Activated T-helper 1 cell treated with anti-CD3 and anti-CD28 coated beads, Interleukin-12 subunit alpha, Interleukin-12 subunit beta, Interleukin-2, Interleukin-4 antibody, amounts not matched to agents 30 ng/mL and 10 ng/mL and 1 ng/mL, durations not matched to agents 14 hours and 24 hours and 36 hours (primary cell): ENCODE measurements at places on chromosomes 2 and 18. TPM values are rescaled to one million over a fixed set of nuclear protein-coding genes. Genes with fewer than 3 reads are reported as not detected.

- no peak for DNase-seq
Observed at GRCh38 chr2:1060987-1061386, 110.3 kb downstream of the SNTG2 start.

DNA sequence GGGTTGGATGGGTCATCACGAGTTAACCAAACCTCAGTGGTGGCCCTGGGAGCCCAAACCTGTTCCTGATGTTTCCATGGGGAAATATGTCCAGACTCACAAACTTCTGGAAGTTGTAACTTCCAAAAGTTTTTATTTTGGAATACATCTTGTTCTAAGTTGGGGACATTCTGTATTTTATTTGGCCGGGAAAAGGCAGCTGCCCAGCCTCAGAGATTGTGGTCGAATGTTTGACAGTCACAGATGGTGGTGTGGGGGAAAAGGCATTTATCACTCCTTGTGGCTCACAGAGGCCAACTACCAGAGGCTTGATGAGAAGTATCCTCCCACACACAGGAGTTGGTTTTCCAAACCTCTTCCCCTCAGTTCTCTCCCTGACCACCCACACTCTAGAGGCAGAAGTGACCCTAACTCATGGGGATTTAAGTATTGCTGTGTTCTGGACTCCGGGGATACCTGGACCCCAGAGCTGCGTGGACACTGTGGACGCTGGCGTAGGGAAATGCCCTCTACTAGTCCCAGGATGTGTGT, 124.7 kb upstream of the PPP1CB start:
- DNase-seq, result no peak

The SRD5A2 gene
- total RNA-seq, result not detected in 2 replicates

The COL4A3 gene
- total RNA-seq, result not detected in 2 replicates

GRCh38 chr2:206993396-206993911, 54.1 kb downstream of the CPO start:
- no peak for DNase-seq

DNA sequence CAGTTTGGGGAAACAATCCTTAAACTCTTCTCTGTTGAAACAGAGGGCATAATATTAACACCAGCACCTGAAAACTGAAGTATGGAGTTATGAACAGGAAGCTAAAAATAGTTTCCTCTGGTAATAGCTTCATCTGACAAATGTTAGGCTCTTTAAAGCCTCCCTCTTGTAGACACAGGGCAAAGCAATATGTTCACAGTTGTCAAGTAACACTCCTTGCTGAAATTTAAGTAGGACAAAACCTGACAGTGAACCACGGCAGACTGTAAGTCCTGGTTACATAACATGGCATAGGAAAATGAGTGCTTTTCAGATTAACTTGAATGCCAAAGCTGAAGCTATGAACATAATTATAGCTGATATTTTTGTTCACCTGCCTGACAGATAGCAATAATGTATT, 172.9 kb downstream of the CMPK2 start:
- no peak for DNase-seq

DNA sequence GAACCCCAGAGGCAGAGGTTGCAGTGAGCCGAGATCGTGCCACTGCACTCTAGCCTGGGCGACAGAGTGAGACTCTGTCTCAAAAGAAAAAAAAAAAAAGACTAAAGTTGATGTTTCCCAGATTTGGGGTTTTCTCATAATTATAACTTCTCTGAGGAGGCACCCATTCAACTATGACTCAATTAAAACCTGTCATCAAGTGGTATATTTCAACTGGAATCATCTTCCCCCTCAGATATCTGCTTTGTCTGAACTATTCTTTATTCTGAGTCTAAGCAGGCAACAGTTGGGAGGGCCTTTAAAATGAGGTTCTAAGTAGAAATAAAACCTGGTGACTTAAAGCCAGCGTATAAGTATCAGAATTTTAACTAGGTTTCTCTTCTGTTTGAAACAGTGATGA, 88.5 kb downstream of the PTRHD1 start:
- no peak for DNase-seq

DNA sequence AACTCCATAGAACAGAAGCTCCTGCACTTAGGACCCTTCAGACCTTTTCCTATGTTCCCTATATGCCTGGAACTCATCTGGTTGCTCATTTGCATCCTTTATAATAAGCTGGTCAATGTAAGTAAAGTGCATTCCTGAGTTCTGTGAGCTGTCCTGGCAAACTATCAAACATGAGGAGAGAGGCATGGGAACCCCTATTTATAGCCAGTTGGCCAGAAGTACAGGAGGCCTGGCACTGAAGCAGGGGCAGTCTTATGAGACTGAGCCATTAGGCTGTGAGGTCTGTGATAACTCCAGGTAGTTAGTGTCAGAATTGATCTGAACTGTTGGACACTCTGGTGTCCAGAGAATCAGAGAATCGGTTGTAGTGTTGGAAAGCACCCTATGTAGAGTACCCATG, 88.4 kb downstream of the EHD3 start:
- DNase-seq, result no peak

The GAREM1 gene
- total RNA-seq, result not detected in 2 replicates

DNA sequence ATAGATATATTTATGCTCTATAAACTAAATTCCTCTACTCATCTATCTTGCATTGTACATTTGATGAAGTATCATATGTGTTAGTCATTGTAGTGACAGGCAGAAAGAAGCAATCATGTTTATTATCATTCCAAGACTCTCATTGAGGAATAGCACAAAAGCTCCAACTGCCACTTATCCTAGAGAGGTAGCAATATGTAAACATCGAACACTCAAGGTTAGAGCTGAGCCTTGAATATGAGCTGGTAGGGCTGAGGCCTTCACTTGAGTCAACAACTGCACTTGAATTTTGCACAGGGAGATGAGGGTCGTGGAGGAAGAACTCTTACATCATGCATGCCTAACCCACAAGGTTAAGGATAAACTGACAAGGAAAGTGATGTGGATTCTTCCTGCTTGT, 900.9 kb downstream of the CPS1 start:
- DNase-seq, result no peak

The IL18RAP gene
- 37.1 and 38.4 TPM in 2 replicates for total RNA-seq

The PPP1R1C gene
- total RNA-seq, result not detected in 2 replicates

- no peak for DNase-seq
Observed at GRCh38 chr18:73719611-73720010, 428.0 kb downstream of the FBXO15 start.

GRCh38 chr2:59250307-59250677, 1009.2 kb upstream of the FANCL start:
- no peak for DNase-seq

The NT5DC4 gene
- total RNA-seq, result not detected in 2 replicates

DNA sequence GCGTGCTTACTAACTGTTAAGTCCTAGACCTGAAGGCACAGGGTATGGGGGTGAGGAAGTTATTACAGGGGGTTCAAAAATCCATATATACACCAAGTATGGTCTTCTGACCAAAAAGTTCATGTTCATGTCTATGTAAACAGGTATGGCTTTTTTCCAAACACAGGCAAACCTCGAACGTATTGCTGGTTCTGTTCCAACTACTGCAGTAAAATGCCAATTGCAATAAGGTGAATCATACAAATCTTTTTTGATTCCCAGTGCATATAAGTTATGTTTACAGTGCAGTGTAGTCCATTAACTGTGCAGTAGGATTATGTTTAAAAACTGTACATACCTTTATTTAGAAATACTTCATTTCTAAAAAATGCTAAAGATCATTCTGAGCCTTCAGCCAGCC, 245.3 kb upstream of the LRRTM1 start:
- DNase-seq, result no peak

The PRSS56 gene
- total RNA-seq, result not detected in 2 replicates

DNA sequence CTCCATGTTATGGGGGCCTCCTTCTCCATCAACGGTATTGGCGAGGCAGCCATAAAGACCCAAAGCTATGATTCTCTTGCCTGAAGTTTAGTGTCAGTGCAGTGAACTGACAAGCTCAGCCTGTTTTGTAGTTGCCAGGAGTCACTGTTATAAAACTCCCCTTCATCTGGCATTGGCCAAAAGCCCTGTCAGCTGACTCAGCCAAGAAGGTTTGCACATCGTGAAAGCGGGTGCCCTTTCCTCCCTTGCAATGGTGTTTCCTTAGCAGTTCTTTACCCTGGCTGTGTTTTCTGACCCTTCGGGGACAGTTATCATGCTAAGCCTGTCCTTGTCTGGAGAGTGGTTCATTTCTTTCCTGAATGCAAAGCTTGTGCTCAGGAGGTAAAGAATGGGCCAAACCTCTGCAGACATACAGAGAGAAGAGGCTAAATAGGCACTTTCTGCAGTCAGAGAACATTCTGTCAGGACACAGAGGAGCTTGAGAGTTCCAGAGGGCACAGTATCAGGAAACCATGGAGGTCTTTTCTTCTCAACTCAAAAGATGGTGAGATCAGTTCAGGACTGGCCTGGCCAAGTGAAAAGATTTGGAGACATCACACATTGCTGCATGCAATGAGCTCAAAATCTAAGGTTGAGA, 414.2 kb downstream of the ZNF521 start:
- DNase-seq, result no peak

- no peak for DNase-seq
Observed at GRCh38 chr2:199131136-199131655, 326.5 kb downstream of the SATB2 start.

GRCh38 chr18:44682871-44683221, 2.2 kb downstream of the SETBP1 start:
- no peak for DNase-seq

DNA sequence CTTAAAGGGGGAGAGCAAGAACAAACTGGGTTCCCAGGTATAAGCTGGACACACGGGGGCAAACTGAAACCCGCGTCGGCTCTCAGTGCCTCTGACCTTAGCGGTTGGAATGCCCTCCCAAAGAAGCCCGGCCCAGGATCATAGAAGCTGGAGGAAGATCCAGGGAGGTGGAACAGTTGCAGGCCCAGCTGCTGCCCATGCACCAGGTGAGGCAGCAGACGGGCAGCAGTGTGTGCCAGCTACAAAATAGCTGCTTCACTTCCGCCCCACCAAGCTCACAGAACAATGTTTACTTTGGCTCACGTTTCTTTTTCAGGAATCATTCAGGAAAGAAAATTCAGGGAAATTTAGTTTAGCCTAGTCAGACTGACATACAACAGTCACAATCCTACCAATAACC, 3.9 kb upstream of the ERMN start:
- no peak for DNase-seq
